ENCODE measurements at places on chromosomes 11 and 22.

- no peak for DNase-seq
Measured at GRCh38 chr22:40653361-40653760, 16.8 kb upstream of the MRTFA start.

DNA sequence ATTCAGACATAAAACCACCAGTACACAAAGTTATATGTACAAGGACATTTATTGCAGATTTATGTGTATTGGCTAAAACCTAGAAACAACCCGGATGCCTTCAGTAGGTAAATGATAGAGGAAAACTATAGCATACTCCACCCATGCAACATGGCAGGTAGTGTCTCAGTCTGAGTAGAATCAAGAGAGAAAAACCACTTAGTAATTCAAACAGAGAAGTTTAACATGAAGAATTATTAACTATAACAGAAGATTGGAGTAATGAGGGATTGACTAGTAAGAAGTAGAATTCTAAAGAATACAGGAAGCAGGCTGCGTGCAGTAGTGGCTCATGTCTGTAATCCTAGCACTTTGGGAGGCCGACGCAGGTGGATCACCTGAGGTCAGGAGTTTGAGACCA lies 16.2 kb upstream of the SPTY2D1 start:
- no peak for DNase-seq

- no peak for DNase-seq
Measured at GRCh38 chr22:37739611-37740049, 42.8 kb downstream of the TRIOBP start.

- no peak for DNase-seq
Measured at GRCh38 chr11:7056828-7057513, 31.8 kb upstream of the RBMXL2 start.

DNA sequence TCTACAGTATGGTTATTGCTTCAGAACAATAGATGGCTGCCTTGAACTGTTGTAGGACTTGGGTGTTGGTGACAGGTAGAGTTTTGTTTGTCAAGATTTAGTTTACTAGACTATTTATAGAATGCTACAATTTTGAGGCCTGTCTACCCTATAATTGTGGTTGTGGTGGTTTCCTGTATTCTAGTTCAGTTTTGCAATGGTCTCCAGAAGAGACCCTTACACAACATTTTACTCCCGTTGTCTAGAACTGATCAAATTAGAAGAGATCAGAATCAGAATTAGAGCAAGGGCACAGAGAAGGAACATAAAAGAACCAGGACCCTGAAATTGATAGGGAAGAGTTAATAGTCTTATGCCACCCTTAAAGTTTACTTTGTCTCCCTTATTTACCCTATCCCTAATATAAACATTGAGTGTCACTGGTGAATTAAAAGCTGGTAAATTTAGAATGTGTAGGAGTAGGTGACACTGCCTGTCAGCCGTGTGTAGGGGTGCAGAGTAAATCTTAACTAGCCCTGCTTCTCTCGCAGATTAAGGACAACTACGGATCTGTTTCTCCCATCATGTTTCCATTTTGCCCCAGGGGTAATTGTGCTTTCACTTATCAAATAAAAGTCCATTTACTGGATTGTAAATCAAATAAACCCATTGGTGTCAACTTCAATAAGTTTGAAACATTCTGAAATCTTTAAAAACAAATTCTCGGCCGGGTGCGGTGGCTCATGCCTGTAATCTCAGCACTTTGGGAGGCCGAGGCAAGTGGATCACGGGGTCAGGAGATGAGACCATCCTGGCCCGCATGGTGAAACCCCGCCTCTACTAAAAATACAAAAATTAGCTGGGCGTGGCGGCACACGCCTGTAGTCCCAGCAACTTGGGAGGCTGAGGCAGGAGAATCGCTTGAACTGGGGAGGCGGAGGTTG lies 10.9 kb upstream of the PHLDB1 start:
- no peak for DNase-seq

GRCh38 chr11:46051102-46051501 lies 70.2 kb downstream of the PHF21A start:
- no peak for DNase-seq

DNA sequence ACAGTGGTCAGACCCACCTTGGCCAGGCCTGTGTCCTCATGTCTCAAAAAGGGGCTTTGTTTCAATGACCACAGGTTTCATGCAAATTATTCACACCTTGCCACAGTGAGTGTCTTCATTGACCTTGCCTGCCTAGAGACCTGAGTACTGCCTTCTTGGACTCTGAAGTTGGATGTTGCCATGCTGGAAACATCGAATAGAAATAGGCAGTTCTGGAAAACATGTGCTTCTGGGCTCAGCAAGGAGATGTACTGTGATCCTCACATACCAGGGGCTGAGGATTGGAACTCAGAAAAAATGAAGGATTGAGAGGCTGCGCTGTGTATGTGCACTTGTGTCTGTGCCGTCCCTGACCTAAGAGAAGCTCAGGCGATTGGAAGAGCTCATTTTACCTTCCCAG lies 9.6 kb upstream of the NRIP3 start:
- no peak for DNase-seq

GRCh38 chr22:50599816-50600455 lies 657 bp upstream of the MAPK8IP2 start:
- peak; percentile 18 for DNase-seq
